ENCODE measurements at places on chromosomes 4 and X.

DNA sequence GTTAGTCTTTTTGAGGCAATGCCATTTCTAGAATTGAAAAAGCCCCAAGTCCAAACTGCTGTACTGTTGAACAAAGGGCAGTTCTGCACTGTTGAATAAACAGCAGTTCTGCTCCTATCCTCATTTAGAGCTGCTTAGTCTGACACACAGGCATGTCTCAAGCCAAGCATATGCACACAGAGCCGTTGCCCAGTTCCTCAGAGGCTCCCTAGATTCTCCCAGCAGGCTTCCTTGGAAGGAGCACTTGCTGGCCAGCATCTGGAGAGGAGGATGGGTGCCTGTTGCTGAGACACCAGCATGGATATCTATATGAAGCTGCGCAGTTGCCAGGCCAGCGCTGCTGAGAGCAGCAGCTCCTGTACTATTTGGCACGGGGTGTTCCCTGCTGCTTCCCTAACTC, 138.3 kb upstream of the USP38 start:
- no peak for DNase-seq

- DNase-seq: no peak
These were observed 112.3 kb upstream of the IL13RA1 start for GRCh38 chrX:118615141-118615540.

DNA sequence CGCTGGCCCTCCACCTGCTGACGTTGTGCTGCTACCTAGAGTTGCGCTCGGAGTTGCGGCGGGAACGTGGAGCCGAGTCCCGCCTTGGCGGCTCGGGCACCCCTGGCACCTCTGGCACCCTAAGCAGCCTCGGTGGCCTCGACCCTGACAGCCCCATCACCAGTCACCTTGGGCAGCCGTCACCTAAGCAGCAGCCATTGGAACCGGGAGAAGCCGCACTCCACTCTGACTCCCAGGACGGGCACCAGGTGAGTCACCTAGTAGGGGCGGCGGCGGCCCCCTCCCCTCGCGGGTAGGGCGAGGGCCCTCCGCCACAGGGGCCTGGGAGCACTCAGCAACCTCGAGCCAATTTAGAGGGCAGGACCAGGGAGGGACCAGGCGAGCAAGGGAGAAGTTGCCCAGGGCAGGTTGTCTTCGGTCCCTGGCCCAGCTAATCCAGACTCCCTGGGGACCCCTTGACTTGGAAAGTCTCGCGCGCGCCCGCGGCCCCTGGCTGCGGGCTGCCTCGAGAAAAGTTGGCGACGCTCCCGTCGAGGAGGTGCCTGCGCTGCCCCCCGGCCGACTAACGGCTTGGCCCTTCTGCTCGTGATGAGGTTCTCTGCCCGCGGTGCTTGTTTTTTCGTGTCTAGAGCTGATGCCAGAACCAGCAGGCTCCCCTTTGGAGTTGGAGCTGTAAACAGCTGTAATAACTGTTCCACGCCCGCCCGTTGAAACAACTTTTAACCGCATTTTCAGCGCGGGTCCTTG, 717 bp downstream of the EDA start:
- DNase-seq: no peak

DNA sequence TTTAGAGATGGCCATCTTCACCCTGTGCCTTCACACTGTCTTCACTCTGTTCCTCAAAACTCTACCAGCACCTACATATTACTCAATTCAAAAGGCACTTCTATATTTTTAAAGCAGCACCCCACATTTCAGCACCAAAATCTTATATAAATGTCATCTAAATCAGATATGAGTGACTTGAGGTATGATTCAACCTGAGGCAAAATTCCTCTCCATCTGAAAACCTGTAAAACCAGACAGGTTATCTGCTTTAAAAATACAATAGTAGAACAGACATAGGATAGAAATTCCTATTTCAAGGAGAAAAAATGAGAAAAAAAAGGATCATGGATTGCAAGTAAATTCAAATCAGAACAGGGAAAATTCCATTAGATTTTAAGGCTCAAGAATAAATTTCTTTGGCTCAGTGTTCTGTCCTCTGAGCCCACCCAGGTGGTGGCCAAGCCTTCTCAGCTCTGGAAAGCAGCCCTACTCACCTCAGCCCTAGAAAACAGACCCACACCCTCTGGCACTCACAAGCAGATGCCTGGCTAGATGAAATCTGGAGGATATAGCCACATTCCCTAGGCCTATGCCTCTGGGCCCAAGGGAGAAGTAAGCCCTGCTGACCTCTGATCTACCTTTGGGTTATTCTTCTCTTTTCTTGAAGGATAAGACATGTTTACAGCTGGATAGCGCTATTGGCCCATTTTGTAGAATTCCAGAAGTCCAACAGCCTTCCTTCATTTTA, 240.4 kb upstream of the ZCCHC13 start:
- DNase-seq: no peak

- no peak for DNase-seq
These were observed 39.0 kb downstream of the IL15 start for GRCh38 chr4:141675384-141675783.

DNA sequence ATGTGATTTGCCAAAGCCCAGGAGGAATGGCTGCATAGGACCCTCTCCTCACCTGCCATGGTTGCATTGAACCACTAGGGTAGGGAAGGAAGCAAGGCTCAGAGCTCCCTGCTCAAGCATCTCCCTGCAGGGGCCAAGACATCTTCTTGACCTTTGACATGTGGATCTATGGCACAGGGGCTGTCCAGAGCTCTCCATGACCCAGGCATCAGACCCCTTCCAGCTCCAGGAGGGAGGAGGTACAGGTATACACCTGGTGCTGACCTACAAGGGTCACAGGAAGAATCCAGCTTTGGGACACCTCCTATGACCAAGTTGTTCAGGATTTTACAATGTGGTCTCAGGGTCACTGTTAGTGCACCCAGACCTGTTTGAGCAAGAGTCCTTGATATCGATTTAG, 23.2 kb upstream of the ASMTL start:
- no peak for DNase-seq

DNA sequence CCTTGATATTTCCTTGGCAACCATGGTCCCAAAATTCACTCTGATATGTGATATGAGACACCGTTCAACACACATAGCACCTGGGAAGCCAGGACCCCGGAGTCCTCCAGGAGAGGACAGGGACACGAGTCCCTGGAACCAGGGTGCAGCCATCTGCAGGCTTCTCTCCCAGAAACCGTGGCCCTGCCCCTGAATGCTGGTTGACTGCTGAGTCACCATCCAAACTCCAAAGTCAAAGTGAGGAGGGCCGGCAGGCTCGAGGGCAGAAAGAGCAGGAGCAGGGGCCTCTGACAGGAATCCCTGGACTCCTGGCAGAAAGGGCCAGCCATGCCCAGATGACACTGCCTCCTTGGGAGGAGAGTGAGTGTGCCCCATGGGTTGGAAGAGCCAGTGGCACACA, 6.9 kb upstream of the PNMA6A start:
- no peak for DNase-seq

- no peak for DNase-seq
These were observed 1535.3 kb upstream of the PCDH10 start for GRCh38 chr4:131613824-131614216.
